ENCODE measurements at places on chromosomes 2 and 18. TPM values are rescaled to one million over a fixed set of nuclear protein-coding genes. Genes with fewer than 3 reads are reported as not detected.

GRCh38 chr18:26208977-26209376 is 17.3 kb upstream of the TAF4B start:
- no peaks in the 10 kb centered on the region for H3K27me3 ChIP-seq
- no peak overlapping the region for H3K27ac ChIP-seq
- no peaks in the 10 kb centered on the region for H3K36me3 ChIP-seq
- H3K4me3 ChIP-seq: no peak overlapping the region
- no peaks in the 10 kb centered on the region for H3K4me1 ChIP-seq
- DNase-seq: no peak

NEU4 gene
- 2.2 TPM for total RNA-seq

TAF1B gene
- total RNA-seq: 28.8 TPM

- no peaks in the 10 kb centered on the region for H3K27me3 ChIP-seq
- H3K27ac ChIP-seq: no peak overlapping the region
- peaks cover 2% of the 10 kb centered on the region for H3K36me3 ChIP-seq
- peaks cover 6% of the 10 kb centered on the region for H3K4me1 ChIP-seq
- no peak for DNase-seq
These were observed 27.5 kb upstream of the PRLH start for GRCh38 chr2:237538901-237539300.

DNA sequence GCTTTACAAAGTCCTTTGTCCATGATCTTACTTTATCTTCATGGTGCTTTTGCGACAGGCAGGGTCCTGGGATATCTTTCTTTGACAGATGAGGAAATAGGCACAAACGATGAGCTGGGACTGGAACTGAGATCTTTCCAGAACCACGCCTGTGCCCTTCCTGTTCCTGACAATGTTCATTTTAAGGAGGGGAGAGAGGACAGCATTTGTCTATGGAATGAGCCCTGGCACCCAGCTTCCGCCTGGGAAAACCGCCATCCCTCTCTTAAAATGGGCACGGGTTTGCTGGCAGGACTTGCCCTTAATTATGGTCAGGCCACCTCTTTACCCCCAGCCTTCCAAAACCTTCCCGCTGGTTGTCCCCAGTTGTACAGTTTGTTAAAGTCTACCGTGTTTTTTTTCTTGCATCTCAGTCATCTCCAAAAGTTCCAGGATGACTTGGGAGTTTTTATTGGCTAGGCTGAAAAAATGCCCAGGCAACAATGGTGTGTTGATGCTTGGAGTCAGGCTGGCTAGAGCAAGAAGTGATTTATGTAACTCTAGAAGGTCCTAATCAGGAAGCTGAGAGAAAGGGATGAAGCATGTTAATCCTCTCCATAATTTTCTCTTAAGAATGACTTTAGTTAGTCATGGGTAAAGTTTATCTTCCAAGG is 264.9 kb upstream of the EPAS1 start:
- peaks cover 25% of the 10 kb centered on the region for H3K4me1 ChIP-seq
- H3K27ac ChIP-seq: no peak overlapping the region
- no peak overlapping the region for H3K4me3 ChIP-seq
- no peak for DNase-seq
- no peaks in the 10 kb centered on the region for H3K36me3 ChIP-seq

NEB gene
- 2.1 TPM for total RNA-seq

DNA sequence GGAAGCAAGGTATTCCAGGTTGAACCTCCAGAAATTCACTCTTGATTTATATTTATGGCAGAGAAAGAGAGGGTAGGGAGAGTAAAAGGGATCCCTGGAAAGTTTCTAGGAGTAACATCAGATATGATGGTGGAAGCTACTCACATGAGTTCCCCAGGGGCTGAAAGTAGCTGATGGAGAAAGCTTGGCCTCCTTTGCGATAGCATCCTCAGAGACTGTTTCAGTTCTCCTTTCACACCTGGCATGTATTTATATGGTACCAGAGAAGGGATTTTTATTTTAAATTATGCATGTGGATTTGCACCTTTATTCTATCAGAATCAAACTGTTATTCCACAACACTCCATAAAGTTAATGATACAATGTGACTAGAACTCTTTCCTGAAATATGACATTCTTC is 126.3 kb upstream of the OSR1 start:
- H3K4me1 ChIP-seq: no peaks in the 10 kb centered on the region
- H3K27me3 ChIP-seq: no peaks in the 10 kb centered on the region
- H3K4me3 ChIP-seq: no peak overlapping the region
- no peaks in the 10 kb centered on the region for H3K36me3 ChIP-seq
- no peak for DNase-seq
- no peak overlapping the region for H3K27ac ChIP-seq

- H3K36me3 ChIP-seq: no peaks in the 10 kb centered on the region
- no peak for DNase-seq
- H3K27me3 ChIP-seq: no peaks in the 10 kb centered on the region
- no peak overlapping the region for H3K4me3 ChIP-seq
These were observed 41.0 kb downstream of the FAP start for GRCh38 chr2:162202203-162202602.

DNA sequence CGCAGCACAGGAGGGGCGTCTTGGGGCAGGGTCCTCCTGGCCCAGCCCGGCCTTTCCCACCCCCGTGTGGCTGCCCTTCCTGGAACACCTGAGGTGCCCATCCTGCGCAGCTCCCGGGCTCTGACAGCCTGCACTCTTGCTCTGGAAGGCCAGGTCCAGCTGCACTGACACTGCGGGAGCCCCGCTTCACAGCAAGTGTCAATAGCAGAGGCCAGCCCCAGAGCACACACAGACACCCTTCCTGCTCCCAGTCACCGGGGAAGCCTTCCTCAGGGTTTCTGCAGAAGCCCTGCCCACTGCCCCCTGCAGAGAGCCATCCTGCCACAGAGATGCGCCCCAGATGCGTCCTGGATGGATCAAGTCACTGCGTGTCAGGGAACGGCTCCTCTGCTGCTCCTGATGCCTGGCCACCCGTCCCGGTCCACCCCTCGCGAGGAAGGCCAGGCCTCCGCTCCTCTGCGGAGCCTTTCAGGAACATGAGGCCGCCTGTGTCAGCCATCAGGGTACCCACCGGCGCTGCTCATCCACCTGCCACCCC is 519.2 kb upstream of the MYT1L start:
- DNase-seq: no peak
- H3K4me1 ChIP-seq: peaks cover 12% of the 10 kb centered on the region
- no peak overlapping the region for H3K4me3 ChIP-seq
- no peaks in the 10 kb centered on the region for H3K36me3 ChIP-seq
- H3K27me3 ChIP-seq: no peaks in the 10 kb centered on the region

DNA sequence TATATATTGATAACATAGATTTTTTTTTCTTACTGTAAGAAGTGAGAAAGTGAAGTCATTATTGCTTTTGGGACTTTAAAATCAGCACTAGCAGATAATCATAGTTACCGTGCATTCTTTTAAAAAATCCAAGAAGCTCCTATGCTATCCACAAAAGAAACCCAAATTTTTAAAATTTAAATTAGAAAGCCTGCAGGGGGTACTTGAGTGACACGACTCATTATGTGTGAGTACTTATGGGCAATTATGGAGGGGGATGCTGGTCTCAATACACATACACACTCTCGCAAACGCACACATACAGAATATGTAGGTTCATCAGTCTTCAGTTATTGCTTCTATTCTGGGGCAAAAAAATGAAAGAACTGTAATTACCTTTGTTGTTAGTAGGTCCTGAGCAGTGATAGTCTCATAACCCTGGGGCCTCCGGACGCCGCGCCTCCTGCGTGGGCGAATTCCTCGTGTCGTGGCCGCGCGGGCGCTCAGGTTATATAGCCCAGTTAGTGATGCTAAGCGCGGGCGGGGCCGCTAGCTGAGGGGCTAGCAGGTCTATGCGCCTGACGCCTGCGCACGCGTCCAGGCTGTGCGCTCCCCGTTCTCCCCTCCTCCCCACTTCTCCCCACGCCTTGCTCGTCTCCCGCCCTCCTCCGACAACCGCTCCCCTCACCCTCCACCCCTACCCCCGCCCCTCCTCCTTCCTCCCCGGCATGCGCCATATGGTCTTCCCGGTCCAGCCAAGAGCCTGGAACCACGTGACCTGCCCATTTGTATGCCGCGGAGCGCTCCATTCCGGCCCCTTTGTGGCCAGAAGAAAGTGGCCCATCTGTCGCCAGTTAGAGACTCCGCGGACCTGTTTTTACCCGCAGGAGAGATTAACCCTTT is at the start of gene NEUROD1:
Gene NEUROD1, minus strand, starts transcription at position 463 of the 882 bp plus-strand sequence. CDS start 1,657 bp downstream, outside the sequence.
- H3K27ac ChIP-seq: no peak within 1 kb of the TSS
- peaks cover 63% of the 10 kb centered on the region for H3K4me1 ChIP-seq
- H3K36me3 ChIP-seq: no peaks in the 10 kb centered on the region
- peaks cover 96% of the 10 kb centered on the region for H3K27me3 ChIP-seq
- DNase-seq: peak; percentile 89

NT5C1B gene
- total RNA-seq: not detected

C2orf80 gene
- total RNA-seq: 0.39 TPM

GRCh38 chr2:128442053-128442751 is 123.5 kb upstream of the HS6ST1 start:
- H3K27me3 ChIP-seq: no peaks in the 10 kb centered on the region
- peak overlapping the region; percentile 81 for H3K27ac ChIP-seq
- H3K4me1 ChIP-seq: peaks cover 25% of the 10 kb centered on the region
- no peaks in the 10 kb centered on the region for H3K36me3 ChIP-seq
- H3K4me3 ChIP-seq: no peak overlapping the region

- no peaks in the 10 kb centered on the region for H3K36me3 ChIP-seq
- peaks cover 9% of the 10 kb centered on the region for H3K4me1 ChIP-seq
- no peaks in the 10 kb centered on the region for H3K27me3 ChIP-seq
- H3K27ac ChIP-seq: no peak overlapping the region
- no peak overlapping the region for H3K4me3 ChIP-seq
These were observed 110.3 kb downstream of the SP3 start for GRCh38 chr2:173854840-173855239.

DNA sequence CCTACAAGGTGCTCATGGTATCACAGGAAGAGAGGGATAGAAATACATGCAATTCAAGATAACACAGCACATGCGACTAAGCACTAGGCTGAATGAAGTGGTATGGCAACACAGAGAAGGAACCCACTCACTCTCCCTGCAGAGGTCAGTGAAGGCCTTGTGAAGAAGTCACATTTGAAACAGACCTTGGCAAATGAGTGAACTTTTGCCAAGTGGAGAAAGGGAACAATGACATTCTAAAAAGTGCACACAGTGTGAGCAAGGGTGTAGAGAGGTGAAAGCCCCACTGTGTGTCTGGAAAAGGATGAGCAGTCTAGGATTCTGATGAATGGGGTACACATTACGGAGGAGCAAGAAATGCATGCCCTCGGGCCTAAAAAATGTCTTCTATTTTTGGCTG is 23.3 kb downstream of the KLF7 start:
- H3K27me3 ChIP-seq: no peaks in the 10 kb centered on the region
- H3K36me3 ChIP-seq: peaks cover 7% of the 10 kb centered on the region
- H3K27ac ChIP-seq: peak overlapping the region; percentile 19
- DNase-seq: no peak

GRCh38 chr18:78659748-78660147 is 319.9 kb upstream of the SALL3 start:
- no peak overlapping the region for H3K4me3 ChIP-seq
- peak; percentile 55 for DNase-seq
- H3K27ac ChIP-seq: no peak overlapping the region
- peaks cover 24% of the 10 kb centered on the region for H3K36me3 ChIP-seq
- H3K4me1 ChIP-seq: no peaks in the 10 kb centered on the region

GRCh38 chr18:35348001-35348400 is 3.8 kb upstream of the ZNF24 start:
- H3K27me3 ChIP-seq: peaks cover 3% of the 10 kb centered on the region
- H3K36me3 ChIP-seq: peaks cover 16% of the 10 kb centered on the region
- H3K27ac ChIP-seq: no peak overlapping the region

- no peak overlapping the region for H3K27ac ChIP-seq
- 0 out of 2 replicates have a peak, but pooled peaks cover 9% of the 10 kb centered on the region for H3K4me1 ChIP-seq
- H3K36me3 ChIP-seq: no peaks in the 10 kb centered on the region
- H3K27me3 ChIP-seq: no peaks in the 10 kb centered on the region
- DNase-seq: no peak
These were observed 354.4 kb downstream of the TGIF1 start for GRCh38 chr18:3804336-3804735.

DNA sequence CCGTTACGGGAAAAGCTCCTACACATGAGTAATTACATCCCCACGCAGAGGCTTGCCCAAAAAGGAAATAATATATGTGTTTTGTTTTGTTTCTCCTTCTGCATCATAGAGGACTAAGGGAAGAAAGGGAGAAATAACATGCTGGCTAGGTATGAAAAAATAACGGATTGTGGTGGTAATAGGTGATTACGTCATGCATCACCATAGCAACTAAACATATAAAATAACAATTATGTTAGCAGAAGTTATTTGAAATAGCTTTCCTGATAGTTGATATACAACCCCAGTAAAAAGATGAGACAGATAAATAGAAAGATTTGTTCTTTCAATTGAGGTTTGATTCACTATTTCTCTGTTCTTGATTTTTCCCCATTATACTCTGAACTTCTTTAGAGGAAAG is 518.0 kb downstream of the ZNF516 start:
- no peak for DNase-seq
- H3K4me3 ChIP-seq: no peak overlapping the region
- 0 out of 2 replicates have a peak, but pooled peaks cover 3% of the 10 kb centered on the region for H3K4me1 ChIP-seq
- H3K27me3 ChIP-seq: no peaks in the 10 kb centered on the region
- no peaks in the 10 kb centered on the region for H3K36me3 ChIP-seq
- no peak overlapping the region for H3K27ac ChIP-seq

LRRTM4 gene
- total RNA-seq: 8.5 TPM

GKN1 gene
- total RNA-seq: not detected

NGEF gene
- total RNA-seq: 5.4 TPM

- peaks cover 74% of the 10 kb centered on the region for H3K4me1 ChIP-seq
- H3K27me3 ChIP-seq: no peaks in the 10 kb centered on the region
- no peaks in the 10 kb centered on the region for H3K36me3 ChIP-seq
These were observed 8.9 kb upstream of the LTBP1 start for GRCh38 chr2:32937602-32938448.

GRCh38 chr2:6177811-6178210 is 485.6 kb downstream of the SOX11 start:
- no peak overlapping the region for H3K4me3 ChIP-seq
- H3K27me3 ChIP-seq: no peaks in the 10 kb centered on the region
- no peaks in the 10 kb centered on the region for H3K4me1 ChIP-seq
- H3K36me3 ChIP-seq: peaks cover 73% of the 10 kb centered on the region
- DNase-seq: no peak

DNA sequence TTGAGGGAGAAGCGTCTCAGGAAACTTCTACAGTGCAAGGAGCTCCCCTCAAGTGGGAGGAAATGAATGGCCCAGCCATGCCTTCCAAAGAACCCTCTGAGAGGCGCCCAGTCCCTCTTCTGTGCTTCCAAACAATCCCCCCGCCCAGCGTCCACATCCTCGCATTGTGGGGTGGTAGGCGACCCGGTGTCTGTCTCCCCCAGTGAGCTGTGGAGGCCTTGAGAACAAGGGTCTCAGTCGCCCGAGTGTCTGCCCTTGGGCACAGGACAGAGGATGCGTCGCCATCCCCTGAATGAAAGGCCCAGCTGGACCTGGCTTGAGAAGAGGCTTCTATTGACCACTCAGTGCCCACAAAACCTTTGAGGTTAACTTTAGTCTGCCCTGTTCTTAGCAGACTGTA is 29.7 kb downstream of the INPP5D start:
- peaks cover 13% of the 10 kb centered on the region for H3K4me1 ChIP-seq
- no peak overlapping the region for H3K4me3 ChIP-seq
- no peak overlapping the region for H3K27ac ChIP-seq

Data from WTC11 (cell line).